Breast epithelium (tissue), 4 donors: ENCODE measurements at places on chromosomes 6 and 20. TPM values are rescaled to one million over a fixed set of nuclear protein-coding genes. Genes with fewer than 3 reads are reported as not detected.

The SSR1 gene
- total RNA-seq, result 53.4 TPM

The DDAH2 gene
- total RNA-seq, result 100.0 TPM

GRCh38 chr20:11331096-11331495 lies 586.6 kb upstream of the BTBD3 start:
- no peak for DNase-seq

DNA sequence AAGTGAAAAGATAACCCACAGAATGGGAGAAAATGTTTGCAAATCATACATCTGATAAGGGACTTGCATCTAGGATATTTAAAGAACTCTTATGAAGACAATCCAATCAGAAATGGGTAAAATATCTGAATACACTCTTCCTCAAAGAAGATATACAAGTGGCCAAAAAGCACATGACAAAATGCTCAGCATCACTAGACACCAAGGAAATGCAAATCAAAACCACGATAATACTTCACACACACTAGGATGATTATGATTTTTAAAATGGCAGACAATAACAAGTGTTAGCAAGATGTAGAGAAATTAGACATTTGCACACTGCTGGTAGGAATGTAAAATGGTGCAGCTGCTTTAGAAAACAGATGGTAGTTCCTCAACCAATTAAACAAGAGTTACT lies 34.8 kb upstream of the SIRT5 start:
- DNase-seq, result no peak

- DNase-seq, result peak; percentile 37
Observed at GRCh38 chr6:170087941-170088581, 202.8 kb downstream of the DLL1 start.
